ENCODE measurements at places on chromosomes 2 and 18. TPM values are rescaled to one million over a fixed set of nuclear protein-coding genes. Genes with fewer than 3 reads are reported as not detected.

GRCh38 chr2:232315049-232315922 lies 63.3 kb upstream of the ALPP start:
- DNase-seq: no peak

GRCh38 chr2:64086347-64087082 lies 57.7 kb downstream of the PELI1 start:
- no peak for DNase-seq

DNA sequence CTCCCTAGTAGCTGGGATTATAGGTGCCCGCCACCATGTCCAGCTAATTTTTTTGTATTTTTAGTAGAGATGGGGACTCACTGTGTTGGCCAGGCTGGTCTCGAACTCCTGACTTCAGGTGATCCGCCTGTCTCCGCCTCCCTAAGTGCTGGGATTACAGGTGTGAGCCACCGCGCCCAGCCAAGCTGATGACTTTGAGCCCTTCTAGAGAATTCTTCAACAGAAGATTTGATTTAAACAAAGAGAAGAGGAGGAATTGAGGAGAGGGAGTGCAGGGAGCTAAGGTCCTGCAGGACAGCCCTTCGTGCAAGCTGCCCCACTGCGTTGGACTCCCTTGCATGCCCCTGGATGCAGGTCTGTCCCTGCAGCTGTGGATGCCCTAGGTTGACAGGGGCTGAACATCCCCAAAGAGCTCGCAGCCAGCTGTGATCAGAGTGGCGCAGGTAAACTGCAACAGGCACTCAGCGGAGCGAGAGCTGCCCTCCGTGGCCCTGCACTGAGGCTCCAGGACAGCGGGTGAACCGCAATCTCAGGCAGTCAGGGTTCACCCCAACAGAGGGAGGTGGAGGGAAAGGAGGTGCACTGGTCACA lies 13.7 kb downstream of the ADRA2B start:
- no peak for DNase-seq

GRCh38 chr2:207311316-207312005 lies 145.7 kb upstream of the KLF7 start:
- no peak for DNase-seq

Gene LYPD6B
- 35.2 TPM for polyA plus RNA-seq

Gene SULT1C4
- polyA plus RNA-seq: 41.4 TPM

DNA sequence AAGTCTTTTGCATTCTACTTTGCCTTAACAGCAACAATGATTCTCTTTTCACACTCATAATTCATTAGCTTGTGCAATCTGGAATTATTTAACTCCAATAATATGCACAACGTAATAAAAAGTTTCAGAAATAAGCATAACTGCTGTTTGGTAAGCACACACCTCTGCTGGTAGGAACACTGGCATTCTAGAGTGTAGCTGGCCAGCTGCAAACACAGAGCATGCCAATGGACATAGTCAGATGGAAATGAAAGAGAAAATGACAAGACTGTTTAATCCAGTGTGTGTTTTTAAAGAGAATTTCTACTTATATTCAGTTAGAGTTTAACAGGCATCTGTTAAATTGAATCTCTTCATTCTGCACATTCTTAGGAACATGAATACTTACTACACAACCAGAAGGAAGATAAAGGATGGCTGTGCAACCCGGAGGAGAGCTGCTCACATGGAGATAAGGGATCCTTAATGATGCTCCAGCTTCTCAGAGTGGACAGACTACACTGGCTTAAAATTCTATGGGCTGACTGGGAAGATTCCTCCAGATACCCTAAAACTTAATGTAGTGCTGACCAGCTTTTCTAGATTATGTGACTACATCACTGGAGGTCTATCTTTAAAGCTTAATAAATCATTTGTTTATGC lies 94.6 kb upstream of the CHAC2 start:
- no peak for DNase-seq

DNA sequence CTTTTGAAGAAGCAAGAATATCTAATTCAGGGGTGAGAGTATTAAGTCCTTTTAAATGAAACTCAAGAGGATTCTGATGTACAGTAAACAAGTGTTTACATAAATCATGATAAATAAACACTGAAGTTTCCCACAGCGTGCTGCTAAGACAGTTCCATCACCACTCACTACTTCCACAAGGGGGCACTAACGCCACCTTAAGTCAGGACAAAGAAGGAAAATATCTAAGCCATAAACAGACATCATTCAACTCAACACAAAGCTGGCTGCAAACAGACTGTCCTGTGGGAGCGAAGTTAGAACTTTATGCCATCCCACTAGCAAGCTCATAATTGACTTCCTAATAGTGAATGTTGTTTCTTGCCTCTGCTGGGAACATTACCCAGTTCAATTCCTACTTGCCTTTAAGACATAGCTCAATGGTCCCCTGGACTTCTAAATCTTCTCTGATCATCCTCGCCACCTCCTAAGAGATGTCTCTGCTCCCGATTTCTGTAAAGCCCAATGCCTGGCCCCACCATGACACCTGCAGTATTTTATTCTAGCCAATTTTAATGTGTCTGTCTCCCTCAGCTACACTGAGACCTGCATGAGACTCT lies 36.5 kb downstream of the MRPL44 start:
- DNase-seq: peak; percentile 58

Gene EML6
- 16.9 TPM for polyA plus RNA-seq

- no peak for DNase-seq
Measured at GRCh38 chr2:223041527-223042109, 10.4 kb upstream of the KCNE4 start.

DNA sequence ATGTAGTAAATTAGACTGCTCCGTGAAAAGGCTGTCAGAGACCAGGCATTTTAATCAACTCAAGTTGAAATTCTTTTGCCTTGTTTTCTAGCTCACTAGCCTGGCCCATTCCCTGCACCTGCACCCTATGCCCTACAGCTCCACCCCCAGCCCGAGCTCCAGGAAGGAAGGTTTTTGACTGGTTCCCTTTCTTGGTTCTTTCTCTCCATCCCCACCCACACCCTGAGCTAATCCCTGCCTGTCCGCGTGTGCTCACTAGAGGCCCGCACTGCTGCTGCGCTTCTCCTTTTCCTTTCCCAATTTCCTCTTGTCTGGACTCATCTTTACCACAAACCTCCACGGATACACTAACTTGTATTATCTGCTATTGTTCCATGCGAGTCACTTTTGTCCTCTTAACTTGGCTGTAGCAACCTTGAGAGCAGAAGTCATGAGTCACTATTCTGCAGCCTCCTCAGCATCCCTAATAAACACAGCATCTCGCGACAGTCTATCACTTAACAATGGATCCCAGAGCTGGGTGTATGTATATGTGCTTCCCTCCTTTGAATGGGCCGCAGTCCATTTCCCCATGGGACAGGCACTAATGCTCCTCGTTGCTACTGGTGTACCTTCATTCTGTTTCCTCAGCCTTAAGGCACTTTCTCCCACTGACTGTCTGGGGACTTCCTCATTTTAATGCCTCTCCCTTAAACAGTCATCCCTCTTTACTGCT lies 36.5 kb downstream of the COLEC12 start:
- DNase-seq: no peak

- no peak for DNase-seq
Measured at GRCh38 chr2:62831729-62832128, 126.2 kb downstream of the EHBP1 start.

- DNase-seq: no peak
Measured at GRCh38 chr2:196263181-196263747, 91.9 kb upstream of the STK17B start.

Gene PLGLB1
- 8.4 TPM for polyA plus RNA-seq

Gene GRB14
- polyA plus RNA-seq: 59.6 TPM

Gene SEPTIN10
- 114 TPM for polyA plus RNA-seq

GRCh38 chr2:48993576-48993975 lies 160.7 kb downstream of the FSHR start:
- DNase-seq: no peak

DNA sequence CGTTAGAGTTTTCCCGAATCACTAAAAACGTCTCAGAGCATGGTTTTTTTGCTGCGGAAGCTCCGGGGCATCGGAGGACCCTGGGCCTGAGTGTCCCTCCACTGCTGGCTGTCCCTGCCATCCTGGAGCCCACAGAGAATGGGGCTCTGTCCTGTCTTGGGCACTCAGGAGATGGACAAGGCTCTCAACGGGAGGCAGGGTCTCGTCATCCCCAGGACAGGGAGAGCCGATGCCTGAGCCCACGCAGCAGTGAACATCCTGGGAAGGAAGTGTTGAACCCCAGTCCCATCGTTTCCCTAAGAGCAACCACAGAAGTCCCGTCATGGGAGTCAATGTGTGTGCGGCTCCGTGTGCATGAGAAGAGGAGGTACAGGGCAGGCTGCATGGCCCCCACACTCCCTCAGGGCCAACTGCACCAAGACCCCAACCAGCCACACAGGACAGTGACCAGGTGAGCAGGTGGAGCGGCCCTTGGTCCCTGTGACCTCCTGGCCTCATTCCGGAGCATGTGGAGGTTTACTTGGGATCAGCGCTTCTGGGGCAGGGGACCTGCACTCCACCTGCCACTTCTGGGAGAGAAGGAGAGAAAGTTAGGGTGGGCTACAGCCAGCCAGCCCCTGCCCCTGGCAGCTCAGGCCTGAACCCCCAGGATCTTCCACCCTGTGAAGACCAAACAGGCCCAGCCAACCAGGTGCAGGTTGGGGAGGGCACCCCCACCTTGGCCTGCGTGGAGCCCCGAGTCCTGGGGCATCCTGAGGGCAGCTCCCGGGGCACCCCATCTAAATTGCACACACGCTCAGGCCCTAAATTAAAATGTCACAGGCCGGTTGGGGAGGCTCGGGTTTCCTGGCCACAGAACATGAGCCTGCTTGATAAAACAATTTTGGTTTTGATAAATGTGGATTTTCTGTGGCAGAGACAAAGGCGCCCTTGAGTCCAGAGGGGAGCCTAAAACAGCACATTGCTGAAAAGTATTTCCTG lies 3.1 kb upstream of the SNED1 start:
- DNase-seq: no peak

DNA sequence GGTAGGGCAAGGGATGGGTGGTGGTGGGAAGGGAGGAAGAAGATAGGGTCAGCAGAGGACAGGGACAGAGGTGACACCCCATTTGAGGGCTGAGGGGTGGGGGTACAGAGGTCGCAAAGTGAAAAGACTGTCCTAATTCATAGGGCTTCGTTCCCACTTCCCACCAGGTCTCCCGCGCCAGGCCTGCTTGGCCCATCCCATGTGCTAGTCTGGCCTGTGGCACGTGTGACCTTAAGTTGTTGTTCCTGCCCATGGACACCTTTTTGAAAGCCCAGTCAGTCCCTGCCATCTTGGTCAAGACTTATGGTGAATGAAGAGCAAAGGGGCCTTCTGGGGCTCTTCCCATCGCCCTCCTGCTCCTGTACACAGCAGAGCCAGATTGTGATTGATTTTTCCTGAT lies 46.2 kb downstream of the TGOLN2 start:
- DNase-seq: no peak

DNA sequence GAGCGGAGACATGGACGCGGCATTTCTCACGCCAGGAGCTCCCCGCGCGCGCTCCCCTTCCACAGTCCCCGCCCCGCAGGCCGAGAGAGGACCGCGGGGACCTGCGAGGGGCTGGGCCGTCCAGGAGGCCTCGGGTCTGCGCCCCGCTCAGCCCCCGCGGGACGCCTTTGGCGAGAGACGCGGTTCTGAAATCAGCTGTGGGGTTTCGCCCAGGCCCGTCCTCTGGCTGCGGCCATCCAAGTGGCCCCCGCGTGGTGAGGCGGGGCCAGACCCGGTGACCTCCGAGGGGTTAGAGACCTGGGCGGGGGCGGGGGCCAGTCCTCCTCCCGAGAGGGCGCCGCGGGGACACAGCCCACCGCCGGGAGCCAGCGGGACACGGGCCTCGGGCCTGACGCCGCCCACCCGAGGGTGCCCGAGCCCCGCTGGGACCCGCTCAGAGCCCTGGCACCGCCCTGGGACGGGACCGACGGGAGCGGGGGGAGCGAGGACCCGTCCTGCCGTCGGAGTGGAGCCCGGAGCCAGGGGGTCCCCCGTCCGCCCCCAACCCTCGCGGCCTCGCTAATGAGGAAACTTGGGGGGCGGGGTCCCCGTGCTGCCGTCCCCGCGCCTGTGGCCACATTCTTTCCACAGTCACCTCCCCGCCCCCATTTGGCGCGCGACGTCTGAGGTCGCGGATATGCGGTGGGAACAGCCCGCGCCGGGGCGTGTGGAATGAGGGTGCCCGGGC lies 6.1 kb upstream of the SALL3 start:
- DNase-seq: no peak

Gene NTSR2
- polyA plus RNA-seq: not detected

GRCh38 chr18:25295624-25296138 lies 56.3 kb downstream of the ZNF521 start:
- DNase-seq: no peak

Gene LIMS3
- polyA plus RNA-seq: 4.9 TPM

DNA sequence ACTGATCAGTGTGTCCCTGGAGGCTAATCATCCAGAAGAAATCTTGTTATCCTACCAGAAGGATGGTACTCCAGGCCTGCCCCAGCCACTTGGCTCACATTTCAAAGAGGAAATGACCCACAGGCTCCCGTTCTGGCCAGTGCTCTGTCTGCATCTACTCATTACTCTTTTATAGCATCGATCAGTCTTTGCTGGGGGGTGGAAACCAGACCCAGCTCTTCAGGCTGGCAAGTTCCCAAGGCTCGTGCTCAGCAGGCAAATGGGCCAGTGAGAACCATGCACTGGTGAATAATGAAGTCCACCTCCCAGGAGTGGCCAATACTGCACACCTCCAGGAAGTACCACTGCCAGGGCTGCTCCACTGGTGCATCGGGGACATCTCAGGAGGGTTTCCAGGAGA lies 38.8 kb downstream of the DNER start:
- no peak for DNase-seq

- no peak for DNase-seq
Measured at GRCh38 chr2:209146682-209147320, 277.0 kb upstream of the MAP2 start.

Gene SETBP1
- 30.1 TPM for polyA plus RNA-seq

DNA sequence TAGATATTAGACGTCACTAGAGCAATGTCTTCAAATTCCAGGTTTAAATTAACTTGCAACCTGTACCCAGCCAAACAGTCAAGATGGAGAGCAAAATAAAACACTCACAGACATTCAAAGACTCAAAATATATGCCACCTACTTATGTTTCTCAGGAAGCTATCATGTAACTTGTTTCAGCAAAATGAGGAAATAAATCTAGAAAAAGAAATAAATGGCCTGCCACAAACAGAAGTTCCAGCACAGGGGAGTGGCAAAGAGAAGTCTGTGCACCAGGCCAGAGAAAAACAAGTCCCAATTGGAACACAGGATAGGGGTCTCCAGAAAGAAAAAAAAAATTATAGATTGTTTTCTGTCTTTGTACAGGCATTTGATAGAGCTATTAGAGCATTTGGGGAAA lies 96.7 kb downstream of the LRP2 start:
- no peak for DNase-seq

All from right renal cortex interstitium (tissue), 3 donors.